ENCODE measurements at places on chromosomes 13 and 19.

DNA sequence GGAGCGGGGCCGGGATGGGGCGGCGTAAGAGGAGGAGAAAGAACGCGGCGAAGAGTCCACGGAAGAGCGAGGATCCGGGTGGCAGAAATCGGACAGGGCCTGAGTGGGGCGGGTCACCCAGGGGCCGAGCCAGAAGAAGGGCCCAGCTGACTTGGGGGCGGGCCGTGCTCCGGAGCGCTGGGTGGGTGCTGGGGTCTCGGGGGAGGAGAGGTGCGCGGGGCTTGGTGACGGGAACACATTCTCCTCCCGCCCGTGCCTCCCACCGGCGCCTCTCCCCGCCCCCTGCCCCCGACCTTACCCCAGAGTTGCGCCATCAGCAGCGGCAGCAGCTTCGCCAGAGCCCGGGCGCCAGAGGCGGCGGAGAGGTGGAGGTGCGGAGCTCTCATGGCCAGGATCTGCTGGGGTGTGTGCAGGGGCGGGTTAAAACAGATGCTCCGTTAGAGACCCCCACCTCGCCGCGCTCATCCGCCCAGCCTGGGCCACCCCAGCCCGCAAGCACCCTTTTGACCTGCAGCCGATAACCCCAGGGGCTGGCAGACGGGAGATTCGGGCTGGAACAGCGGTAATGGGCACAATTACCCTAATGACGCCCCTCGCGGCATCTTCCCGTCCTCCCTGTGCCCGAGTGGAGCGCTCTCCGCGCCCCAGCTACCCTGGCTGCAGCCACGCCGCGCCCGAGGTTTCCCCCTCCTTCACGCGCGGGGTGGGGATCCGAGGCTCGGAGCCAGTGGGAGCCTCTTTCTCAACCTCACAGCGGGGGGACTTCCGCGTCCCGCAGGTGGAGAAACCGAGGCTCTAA, 565 bp downstream of the KLK10 start:
- DNase-seq: no peak

DNA sequence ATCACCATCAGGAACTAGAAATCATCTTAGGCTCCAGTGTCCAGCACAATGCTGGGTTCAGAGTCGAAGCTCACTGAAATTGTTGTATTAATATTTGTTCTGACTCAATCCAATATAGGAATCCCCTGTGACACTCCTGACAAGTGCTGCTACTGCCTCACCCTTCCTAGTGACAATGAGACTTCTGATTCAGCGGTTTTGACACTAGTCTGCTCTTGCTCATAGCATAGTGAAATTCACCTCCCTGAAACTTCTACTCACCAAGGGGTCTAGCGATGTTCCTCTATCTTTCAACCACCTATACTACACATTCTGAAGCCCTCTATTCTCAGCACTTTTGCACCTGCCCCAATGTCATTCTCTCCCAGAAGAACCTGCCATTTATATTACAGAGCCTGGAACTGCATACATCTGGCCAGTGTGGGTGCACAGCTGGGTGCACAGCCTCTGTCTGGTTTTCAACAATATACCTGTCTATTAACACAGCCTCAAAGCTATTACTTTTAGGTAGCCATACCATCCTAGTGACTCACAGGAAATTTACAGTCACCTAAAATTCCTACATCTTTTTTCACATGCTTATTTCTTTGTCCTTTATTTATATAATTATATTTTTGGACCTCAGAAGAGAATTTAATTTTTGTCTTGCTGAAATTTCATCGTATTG, 88.3 kb downstream of the DOCK9 start:
- no peak for DNase-seq

DNA sequence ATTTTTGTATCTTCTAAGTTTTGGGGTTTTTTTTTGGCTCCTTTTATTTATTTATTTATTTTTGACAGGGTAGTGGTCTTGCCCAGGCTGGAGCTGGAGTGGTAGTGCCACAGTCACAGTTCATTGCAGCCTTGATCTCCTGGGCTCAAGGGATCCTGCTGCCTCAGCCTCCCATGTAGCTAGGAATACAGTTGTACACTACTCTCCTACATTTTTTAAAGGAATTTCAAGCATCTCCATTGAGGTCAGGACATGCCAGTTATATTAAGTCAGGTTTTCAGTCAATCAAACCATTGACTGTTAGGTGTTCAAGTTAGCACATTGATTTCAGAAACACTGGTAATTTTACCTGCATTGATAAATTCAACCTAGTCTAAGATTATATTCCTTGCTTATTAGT, 480.5 kb upstream of the SPRY2 start:
- no peak for DNase-seq

DNA sequence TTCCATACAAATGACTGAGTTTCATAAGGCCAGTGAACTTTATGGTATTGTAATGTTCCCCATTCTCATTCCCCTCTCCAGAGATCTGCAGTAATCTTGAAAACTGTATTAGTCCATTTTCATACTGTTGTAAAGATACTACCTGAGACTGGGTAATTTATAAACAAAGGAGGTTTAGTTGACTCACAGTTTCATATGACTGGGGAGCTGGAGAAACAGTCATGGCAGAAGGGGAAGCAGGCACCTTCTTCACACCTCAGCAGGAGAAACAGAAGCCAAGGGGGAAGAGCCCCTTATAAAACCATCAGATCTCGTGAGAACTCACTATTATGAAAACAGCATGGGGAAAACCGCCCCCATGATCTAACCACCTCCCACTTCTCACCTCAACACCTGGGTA, 318.7 kb upstream of the KLF12 start:
- no peak for DNase-seq

- no peak for DNase-seq
These were observed 11.3 kb downstream of the GTPBP3 start for GRCh38 chr19:17348700-17349099.

Data from amniotic stem cell (primary cell).